ENCODE measurements at places on chromosomes 16 and 17.
A peak's percentile ranks its signal among the peaks of the same experiment; 100 is the strongest.

DNA sequence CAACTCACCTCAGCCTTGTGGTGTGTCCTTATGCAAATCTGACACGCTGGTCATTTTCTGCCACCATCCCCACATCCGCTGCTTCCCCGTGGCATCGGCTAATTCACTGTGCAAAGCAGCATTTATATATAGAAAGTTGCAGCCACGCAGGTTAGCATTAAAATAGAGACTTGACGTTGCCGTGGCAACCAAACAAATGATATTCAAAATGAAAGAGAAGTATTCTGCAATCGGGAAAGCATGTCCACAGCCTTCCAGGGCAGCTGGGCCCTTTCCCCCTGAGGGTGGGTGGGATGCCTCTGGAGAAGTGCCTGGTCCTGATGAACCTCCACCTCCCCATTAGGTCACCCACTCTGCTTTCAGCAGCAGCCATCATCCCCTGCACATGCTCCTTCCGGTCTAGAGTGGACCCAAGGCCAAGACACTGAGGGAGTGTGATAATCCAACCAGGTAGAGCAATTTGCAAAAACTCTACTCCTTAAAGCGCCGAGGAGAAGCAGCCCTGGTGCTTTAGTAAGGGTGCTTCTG is 138.7 kb downstream of the GAS7 start:
- DNase-seq, result no peak

DNA sequence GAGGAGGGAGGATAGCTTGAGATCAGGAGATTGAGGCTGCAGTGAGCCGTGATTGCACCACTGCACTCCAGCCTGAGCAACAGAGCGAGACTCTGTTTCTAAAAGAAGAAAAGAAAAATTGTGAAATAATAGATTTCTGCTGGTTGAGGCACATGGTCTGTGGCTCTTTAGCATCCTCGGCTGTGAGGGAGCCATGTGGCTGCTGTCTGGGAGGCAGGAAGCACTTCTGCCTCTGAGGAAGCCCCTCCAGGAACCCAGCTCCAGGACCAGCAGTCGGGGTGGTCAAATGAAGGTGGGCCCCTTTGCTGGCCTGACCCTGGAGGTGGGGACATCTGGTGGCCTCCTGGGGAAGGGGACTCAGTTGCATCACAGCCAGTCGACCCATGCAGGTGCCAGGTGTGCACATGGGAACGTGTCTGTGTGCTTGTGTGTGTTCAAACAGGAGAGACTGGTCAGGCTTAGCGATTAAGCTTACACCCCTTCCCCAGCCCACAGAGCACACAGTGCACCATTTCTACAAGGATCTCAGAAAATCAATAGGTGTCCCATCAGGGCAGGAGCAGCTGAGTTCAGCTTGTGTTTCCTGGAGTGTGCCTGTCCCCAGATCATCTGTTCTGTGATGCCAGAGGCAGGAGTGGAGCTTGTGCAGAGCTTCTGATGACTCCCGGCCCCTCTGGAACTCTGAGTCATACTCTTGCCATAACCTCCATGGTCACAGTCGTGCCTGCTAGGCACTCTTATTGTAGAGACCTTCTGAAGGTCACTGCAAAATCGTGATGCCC is 24.3 kb upstream of the MGAT5B start:
- DNase-seq, result no peak

DNA sequence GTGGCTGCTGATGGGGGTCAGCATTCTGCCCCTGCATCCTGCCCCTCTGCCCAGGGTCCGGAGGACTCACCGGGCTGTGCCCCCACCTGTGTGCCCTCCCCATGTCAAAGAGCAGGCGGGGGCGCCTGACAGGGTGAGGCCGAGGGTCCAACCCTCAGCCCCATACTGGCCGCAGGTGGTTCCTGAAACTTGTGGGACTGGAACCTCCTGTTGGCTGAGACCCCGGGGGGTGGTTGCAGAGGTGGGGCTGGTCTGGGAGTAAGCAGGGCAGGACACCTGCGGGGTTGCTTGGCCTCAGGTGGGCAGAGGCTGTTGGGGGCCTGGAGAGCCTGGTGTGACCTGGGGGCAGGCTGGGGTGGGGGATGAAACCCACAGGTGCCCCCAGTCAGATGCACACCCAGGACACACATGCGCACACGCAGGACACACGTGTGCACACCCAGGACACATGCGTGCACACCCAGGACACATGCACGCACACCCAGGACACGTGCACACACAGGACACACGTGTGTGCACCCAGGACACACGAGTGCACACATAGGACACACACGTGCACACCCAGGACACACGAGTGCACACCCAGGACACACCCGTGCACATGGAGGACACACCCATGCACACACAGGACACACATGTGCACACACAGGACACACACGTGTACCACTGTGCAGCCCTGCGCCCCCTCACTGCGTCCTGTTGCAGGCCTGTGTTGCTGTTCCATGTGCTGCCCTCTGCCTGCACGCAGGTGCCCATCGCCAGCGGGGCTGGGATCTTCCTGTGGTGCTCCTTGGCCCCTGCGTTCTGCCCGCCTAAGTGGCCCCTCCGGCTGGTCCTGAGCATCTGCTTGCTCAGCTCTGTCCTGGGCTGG is 31.4 kb downstream of the SOX8 start:
- no peak for DNase-seq

- DNase-seq, result no peak
Measured at GRCh38 chr16:79772784-79773183, 172.2 kb upstream of the MAF start.

GRCh38 chr16:49019081-49019633 is 262.5 kb downstream of the CBLN1 start:
- DNase-seq, result no peak

GRCh38 chr17:69710926-69711325 is 296.4 kb downstream of the MAP2K6 start:
- DNase-seq, result no peak

- no peak for DNase-seq
Measured at GRCh38 chr16:70630960-70631745, 15.2 kb upstream of the IL34 start.

DNA sequence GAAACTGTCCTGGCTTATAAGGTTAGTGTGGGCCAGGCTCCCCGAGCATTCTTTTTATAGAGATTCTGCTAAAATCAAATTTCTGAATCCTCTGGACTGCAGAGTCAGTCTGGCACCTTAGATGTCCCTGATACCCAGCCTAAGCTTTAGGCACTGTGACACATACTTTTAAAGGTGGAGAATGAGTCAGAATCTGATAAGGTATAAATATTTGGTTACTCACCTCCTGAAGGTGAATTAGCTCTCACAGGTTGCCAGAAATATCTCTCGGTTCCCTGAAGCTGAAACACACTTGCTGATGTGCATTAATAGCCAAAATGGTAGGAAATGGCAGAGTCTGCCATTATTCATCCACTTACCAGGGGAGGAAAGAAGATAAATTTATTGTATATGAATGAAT is 446.9 kb downstream of the UTP18 start:
- no peak for DNase-seq

GRCh38 chr16:70726892-70727361 is 41.1 kb upstream of the MTSS2 start:
- DNase-seq, result no peak

- DNase-seq, result no peak
Measured at GRCh38 chr16:57529391-57530103, 6.8 kb downstream of the CCDC102A start.

- no peak for DNase-seq
Measured at GRCh38 chr16:64416216-64417005, 705.5 kb downstream of the CDH11 start.

GRCh38 chr16:87465306-87465705 is 27.5 kb downstream of the ZCCHC14 start:
- no peak for DNase-seq

- DNase-seq, result no peak
Measured at GRCh38 chr16:78375055-78375679, 275.7 kb downstream of the WWOX start.

DNA sequence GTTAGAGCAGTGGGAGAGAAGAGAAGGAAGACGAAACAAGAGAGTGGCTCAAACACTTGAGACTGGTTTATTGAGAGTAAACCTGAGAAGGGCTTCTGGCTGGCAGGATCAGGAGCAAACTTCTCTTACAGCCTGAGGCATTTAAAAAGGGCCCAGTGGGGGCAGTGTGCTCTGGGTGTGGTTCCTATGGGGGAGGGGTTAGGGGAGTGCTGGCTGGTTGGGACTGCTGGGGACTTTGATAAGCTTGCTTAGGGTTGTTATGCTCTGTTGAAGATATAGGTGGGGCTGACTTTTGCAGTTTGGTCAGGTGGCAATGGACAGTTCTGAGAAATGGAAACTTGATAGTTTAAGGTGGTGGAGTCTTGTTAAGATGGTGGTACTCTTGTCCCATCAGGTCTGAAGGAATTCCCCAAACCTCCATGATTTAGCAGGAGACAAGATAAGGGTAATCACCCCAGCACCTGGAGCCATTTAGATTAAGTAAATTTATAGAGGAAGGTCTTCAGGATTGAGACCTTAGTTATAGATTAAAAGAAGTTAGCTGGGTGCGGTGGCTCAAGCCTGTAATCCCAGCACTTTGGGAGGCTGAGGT is 79.3 kb downstream of the EMP2 start:
- no peak for DNase-seq

DNA sequence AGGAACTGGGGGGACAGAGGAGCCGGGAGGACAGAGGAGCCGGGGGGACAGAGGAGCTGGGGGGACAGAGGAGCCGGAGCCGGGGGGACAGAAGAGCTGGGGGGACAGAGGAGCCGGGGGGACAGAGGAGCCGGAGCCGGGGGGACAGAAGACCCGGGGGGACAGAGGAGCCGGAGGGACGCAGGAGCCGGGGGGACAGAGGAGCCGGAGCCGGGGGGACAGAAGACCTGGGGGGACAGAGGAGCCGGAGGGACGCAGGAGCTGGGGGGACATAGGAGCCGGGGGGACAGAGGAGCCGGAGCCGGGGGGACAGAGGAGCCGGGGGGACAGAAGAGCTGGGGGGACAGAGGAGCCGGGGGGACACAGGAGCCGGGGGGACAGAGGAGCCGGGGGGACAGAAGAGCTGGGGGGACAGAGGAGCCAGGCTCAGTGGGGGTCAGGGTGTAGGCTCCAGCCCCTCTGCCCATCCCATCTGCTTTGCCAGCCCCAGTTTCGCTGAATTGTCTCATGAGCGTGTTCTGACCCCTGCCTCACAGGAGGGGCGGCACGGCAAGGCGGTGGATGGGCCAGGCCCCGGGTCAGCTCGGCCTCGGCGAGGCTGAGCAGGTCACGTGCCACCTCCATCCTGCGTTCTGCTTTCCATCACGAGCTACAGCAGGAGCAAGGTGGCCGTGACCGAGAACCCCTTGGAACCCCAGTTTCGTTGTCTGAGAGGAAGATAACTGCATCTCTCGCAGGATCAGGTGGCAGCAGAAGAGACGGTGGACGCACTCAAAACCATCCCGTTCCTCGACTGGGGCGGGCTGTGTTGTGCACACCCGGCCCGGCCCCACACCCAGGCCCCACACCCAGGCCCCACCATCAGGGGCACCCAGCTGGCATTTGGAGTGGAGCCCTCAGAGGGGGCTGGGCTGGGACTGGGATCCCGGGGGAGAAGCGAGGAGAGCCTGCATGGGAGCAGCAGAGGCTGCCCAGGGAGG is 26.1 kb upstream of the CBFA2T3 start:
- no peak for DNase-seq

DNA sequence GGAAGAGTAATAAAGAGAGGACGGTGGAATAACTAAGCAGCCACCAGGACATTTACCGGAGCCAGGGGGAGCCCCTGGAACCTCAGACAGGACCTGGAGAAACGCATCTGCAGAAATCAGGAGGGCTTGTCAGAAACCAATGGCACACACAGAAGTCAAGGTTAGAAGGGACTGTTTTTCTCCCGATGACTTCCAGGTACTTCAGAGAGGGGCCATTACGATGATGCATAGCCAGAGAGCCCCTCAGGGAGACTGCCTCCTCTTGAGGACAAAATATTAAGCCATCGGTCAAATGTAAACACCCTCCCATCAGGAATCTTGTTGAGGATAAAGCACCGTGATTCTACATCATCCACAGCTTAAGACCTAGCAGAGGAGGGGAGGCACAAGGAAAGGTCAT is 333.6 kb upstream of the CDH5 start:
- DNase-seq, result no peak

- peak; percentile 95 for DNase-seq
Measured at GRCh38 chr17:45385331-45385997, 47.2 kb downstream of the ARHGAP27 start.

GRCh38 chr17:3915995-3916696 is at the start of gene P2RX1:
P2RX1 (minus strand) TSS chr17:3916465; CDS start chr17:3916225, 240 bp downstream.
- no peak for DNase-seq

- no peak for DNase-seq
Measured at GRCh38 chr17:9878786-9879525, 26.1 kb downstream of the RCVRN start.

DNA sequence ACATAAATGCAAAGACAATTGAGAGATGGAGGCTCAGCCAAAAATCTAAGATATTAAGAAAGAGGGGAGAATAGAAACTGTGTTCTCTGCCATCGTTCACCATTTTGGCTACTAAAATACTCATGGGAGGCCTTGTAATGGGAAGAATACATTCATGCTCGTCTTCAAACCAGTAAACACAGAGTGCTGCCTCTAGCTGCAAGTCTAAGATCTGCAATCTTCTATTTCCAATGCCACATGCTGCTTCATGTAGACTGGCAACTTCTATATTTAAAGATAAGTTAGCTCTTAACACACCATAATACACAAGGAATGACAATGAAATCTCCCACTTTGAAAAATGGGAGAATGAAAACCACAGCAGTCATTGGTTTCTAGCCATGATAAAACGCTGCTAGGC is 387.3 kb downstream of the HS3ST3B1 start:
- DNase-seq, result no peak

DNA sequence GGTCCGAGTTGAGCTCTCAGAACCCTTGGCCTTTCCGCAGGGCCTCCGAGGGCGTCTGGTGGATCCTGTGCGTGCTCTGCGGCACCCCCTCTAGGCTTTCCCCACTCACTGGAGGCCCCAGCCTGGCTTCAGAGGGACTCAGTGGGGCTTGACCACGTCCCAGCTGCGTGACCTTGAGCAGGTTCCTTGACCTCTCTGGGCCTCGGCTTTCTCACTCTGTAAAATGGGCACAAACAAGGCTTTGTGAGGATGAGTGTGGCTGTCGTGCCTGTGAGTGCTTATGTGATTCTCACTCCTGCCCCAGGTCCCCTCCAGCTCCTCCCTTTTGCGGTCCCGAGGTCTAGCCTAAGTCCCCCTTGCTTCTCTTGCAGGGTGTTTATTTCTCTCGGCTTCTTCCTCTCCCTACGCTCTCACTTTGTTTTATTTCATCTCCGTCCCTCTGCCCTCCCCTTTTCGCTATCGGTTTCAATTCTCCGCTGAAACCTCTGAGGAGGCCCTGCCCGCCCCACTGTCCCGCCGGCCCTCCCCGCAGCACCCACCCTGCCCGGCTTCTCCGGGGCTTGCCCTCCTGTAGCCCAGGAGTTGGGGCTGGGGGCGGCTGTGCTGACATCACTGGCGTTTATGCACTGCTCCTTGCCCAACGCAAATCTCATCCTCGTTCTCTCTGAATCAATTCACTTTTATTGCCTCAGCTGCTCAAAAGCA is 82.3 kb upstream of the CBX4 start:
- no peak for DNase-seq

DNA sequence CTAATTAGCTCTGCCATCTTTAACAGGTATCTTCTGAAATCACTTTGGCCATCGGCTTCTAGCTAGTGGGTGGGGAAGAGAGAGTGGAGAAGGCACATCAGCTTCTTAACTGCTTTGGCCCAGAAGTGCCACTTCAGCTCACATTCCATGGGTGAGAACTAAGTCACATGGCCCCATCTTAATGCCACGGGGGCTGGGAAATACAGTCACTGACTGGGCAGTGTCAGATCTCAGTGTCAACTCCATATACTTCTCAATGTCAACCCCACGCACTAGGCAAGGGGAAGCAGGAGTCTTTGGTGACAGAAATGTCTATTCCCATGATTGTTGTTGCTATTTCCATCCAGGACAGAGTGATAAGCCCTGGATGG is 29.4 kb downstream of the CCR7 start:
- no peak for DNase-seq

Data from activated naive CD4-positive, alpha-beta T cell treated with anti-CD3 and anti-CD28 coated beads, Interleukin-2, amount 50 U/mL, for 72 hours (primary cell).